ENCODE measurements at places on chromosomes 12 and 14. TPM values are rescaled to one million over a fixed set of nuclear protein-coding genes. Genes with fewer than 3 reads are reported as not detected.

DNA sequence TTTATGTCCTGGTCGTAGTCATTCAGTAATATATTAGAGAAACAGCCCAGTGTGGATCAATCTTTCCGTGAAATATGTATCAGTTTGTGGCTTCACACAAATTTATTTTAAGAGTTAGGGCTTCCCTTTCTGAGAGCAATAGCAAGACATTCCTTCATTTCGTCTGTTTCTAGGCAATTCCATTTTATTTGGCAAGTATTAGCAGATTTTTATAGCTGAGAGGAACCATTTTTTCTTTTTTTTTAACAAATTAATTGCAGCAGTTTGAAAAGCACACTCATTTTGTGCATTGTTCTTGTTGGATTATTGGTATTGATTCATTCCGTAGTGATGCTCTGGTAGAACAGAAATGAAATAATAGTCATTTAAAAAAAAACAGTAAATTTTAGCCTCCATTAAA, 132.9 kb downstream of the SRGAP1 start:
- no peaks in the 10 kb centered on the region for H3K36me3 ChIP-seq
- no peak overlapping the region for H3K4me3 ChIP-seq
- H3K27me3 ChIP-seq = no peaks in the 10 kb centered on the region
- no peak for DNase-seq
- no peak overlapping the region for H3K27ac ChIP-seq

DNA sequence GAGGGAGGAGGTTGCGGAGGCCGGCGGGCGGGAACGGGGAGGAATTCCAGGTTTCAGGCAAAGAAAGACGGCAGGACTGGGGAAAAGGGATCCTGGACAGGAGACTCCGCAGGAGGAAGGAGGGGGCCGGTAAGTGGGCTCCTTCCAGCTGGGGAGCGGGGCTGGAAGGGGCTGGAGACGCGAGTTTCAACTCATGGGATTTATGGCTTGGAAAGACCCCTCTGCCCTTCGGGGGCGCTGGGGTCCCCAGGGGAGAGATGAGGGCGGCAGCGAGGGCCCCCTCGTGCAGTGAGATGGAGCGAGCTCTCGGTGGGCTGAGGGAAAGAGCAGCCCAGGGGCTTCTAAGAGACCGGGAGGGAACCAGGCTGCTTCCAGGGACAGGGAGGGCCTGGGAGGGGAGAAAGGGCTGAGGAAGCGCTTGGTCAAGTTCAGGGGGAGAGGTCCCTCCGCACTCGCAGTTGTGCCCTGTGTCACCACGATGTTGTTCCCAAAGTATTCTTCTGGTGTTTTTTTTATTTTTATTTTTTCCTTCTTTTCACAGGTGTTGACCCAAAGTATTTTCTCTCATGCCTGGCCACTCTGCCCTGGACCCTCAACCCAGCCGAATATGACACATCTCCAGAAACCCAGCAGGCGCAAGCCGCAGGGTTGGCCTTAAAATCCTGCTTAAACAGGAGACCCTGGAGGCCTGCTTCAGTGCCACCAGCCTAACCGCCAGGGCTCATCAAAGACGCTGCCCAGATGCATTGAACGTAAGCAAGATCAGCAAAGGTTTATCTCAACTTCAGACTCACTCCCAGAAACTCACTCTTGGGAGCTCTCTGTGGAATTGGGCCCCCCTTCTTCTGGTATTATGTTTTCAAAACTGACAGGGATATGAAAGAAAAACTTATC, 16.1 kb downstream of the TNFAIP2 start:
- H3K4me1 ChIP-seq = peaks cover 11% of the 10 kb centered on the region
- peaks cover 24% of the 10 kb centered on the region for H3K27me3 ChIP-seq
- no peak for DNase-seq
- peak overlapping the region; percentile 36 for H3K4me3 ChIP-seq
- H3K36me3 ChIP-seq = no peaks in the 10 kb centered on the region

DNA sequence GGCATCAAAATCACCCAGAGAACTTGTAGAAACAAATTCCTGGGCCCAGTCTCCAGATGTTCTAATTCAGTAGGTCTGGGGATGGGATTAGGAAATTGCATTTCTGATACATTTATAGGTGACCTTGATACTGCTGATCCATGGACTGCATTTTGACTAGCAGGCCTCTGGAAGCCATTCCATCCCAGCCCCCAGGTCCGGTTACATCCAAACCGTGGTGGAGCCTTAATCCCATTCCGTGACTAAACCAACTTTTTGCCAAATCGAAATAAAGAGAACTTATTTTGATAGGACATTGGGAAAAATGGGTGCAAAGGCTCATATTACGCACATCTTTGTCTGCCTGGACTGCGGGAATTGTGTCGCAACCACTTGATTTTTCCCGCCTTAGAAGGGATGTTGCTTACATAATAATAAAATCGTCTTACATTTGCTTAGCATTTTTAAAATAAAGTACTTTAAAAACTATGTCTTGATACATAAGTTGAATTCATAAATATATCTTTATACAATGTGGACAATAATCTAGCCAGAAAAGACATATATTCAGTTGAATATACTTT, 5.8 kb upstream of the KCNA5 start:
- DNase-seq = no peak
- no peaks in the 10 kb centered on the region for H3K36me3 ChIP-seq
- peaks cover under 1% of the 10 kb centered on the region for H3K4me1 ChIP-seq
- H3K4me3 ChIP-seq = no peak overlapping the region
- H3K27ac ChIP-seq = no peak overlapping the region

DNA sequence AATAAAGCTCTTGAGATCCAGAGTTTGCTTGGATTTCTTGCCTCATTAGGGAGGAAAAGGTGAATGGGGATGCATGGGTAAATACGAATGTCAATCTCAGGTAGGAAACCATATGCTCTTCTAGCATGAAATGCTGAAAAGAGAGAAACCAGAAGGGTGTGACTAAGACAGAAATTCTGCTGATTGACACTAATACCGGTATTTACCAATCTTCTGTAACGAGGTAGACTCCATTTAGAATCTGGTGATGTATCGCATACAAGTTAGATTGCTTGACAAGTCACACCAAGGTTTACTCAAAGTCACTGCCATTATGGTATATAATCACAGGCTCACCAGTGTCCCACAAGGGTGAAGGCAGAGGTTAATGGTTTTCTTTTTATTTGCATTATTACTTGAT, 337.9 kb downstream of the NRXN3 start:
- no peak for DNase-seq
- H3K27me3 ChIP-seq = no peaks in the 10 kb centered on the region
- no peak overlapping the region for H3K27ac ChIP-seq
- no peak overlapping the region for H3K4me3 ChIP-seq

GRCh38 chr12:89497467-89497866, 27.1 kb downstream of the GALNT4 start:
- H3K4me1 ChIP-seq = no peaks in the 10 kb centered on the region
- DNase-seq = no peak
- H3K27ac ChIP-seq = no peak overlapping the region
- H3K36me3 ChIP-seq = no peaks in the 10 kb centered on the region
- no peak overlapping the region for H3K4me3 ChIP-seq

- no peak overlapping the region for H3K27ac ChIP-seq
- H3K36me3 ChIP-seq = peaks cover 7% of the 10 kb centered on the region
- H3K27me3 ChIP-seq = no peaks in the 10 kb centered on the region
- no peaks in the 10 kb centered on the region for H3K4me1 ChIP-seq
Observed at GRCh38 chr14:31127690-31128089, 79.9 kb downstream of the HECTD1 start.

- H3K4me3 ChIP-seq = no peak overlapping the region
- peaks cover 17% of the 10 kb centered on the region for H3K4me1 ChIP-seq
- no peaks in the 10 kb centered on the region for H3K36me3 ChIP-seq
- DNase-seq = no peak
- H3K27me3 ChIP-seq = no peaks in the 10 kb centered on the region
- H3K27ac ChIP-seq = no peak overlapping the region
Observed at GRCh38 chr12:118063576-118064391, 2.8 kb upstream of the WSB2 start.

- DNase-seq = peak; percentile 63
- no peaks in the 10 kb centered on the region for H3K27me3 ChIP-seq
- peak overlapping the region; percentile 68 for H3K27ac ChIP-seq
- no peaks in the 10 kb centered on the region for H3K36me3 ChIP-seq
- peaks cover 37% of the 10 kb centered on the region for H3K4me1 ChIP-seq
Observed at GRCh38 chr12:39393890-39394289, 49.0 kb downstream of the KIF21A start.

SOCS2 gene
- total RNA-seq = 3.5 TPM

INHBC gene
- total RNA-seq = 0.06 TPM

CLEC1B gene
- not detected for total RNA-seq

TAS2R20 gene
- 6.4 TPM for total RNA-seq

DNA sequence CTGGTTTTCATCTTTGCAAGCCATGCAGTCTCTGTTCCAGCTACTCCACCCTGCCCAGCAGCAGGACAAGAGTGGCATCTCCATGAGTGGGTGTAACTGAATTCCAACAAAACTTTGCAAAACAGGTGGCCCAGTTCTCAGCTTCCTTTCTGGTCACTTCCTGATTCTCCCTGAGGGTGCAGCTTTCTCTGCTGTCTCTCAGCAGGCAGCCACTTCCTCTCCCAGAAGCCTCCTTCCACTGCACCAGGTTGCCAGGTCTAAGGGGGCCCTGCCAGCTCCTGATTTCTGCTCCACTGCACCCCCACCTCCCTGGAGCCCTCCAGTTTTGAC, 341.0 kb upstream of the FKBP4 start:
- peaks cover 14% of the 10 kb centered on the region for H3K4me1 ChIP-seq
- H3K36me3 ChIP-seq = no peaks in the 10 kb centered on the region
- no peak for DNase-seq

OR9K2 gene
- total RNA-seq = not detected

TOGARAM1 gene
- total RNA-seq = 16.2 TPM

DNA sequence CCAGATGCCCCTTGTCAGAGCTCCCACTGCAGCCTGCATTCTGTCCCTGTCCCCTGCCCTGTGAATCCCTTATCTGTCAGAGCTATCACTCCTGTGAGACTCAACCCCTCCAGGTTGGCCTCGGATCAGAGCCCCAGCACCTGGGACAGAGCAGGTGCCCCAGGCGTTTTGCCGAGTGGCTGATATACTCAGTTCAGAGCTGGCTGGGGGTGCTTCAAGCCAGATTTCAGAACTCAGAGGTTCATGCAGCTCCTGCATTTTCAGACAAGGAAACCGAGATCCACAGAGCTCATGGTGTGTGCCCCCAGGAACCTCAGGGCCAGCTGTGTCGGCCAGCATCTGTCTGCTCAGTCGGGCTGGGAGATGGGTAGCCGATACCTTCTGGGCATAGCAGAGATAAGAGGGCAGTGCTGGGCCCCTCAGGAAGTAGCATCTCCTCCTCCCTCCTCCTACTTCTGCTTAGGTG, 228.0 kb upstream of the RTL1 start:
- no peak overlapping the region for H3K4me3 ChIP-seq
- no peaks in the 10 kb centered on the region for H3K36me3 ChIP-seq
- no peaks in the 10 kb centered on the region for H3K4me1 ChIP-seq
- H3K27me3 ChIP-seq = peaks cover 3% of the 10 kb centered on the region

- no peaks in the 10 kb centered on the region for H3K27me3 ChIP-seq
- H3K4me3 ChIP-seq = no peak within 1 kb of the TSS
- no peak within 1 kb of the TSS for H3K27ac ChIP-seq
- no peaks in the 10 kb centered on the region for H3K4me1 ChIP-seq
Observed at GRCh38 chr12:52795694-52796428, at the start of gene KRT3. Gene KRT3, minus strand, starts transcription at chr12:52796117. Its CDS starts 75 bp downstream, at chr12:52796042.

ITGA7 gene
- total RNA-seq = 43.4 TPM

GRCh38 chr14:96251656-96252155, 4.3 kb upstream of the BDKRB1 start:
- H3K4me1 ChIP-seq = no peaks in the 10 kb centered on the region
- no peak for DNase-seq
- no peak overlapping the region for H3K27ac ChIP-seq
- no peak overlapping the region for H3K4me3 ChIP-seq
- H3K36me3 ChIP-seq = no peaks in the 10 kb centered on the region

GRCh38 chr12:124359671-124360581, 65.0 kb downstream of the RFLNA start:
- no peak overlapping the region for H3K4me3 ChIP-seq
- H3K4me1 ChIP-seq = no peaks in the 10 kb centered on the region
- H3K36me3 ChIP-seq = no peaks in the 10 kb centered on the region
- no peak for DNase-seq

DNA sequence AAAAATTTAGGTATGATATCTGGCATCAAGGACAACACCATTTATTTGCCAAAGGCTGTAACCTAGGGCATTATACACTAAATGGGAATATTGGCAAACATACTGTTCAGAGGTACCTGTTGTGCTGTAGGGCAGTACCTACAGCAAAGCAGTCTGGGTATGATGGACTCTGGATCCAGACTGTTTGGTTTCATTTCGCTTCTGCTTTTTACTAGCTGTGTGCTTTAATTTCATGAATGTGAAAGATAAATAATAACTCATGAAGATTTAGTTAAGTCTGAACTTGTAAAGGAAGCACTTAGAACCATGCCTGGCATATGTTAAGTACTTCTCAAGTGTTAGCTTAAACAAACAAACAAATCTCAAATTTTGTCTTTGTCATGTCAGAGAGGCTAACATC, 17.7 kb upstream of the SLC38A2 start:
- peaks cover 36% of the 10 kb centered on the region for H3K4me1 ChIP-seq
- no peaks in the 10 kb centered on the region for H3K36me3 ChIP-seq
- DNase-seq = no peak

- peak overlapping the region; percentile 50 for H3K27ac ChIP-seq
- H3K36me3 ChIP-seq = no peaks in the 10 kb centered on the region
- H3K27me3 ChIP-seq = no peaks in the 10 kb centered on the region
- DNase-seq = peak; percentile 43
- H3K4me1 ChIP-seq = peaks cover 29% of the 10 kb centered on the region
Observed at GRCh38 chr12:541676-542324, 82.1 kb downstream of the B4GALNT3 start.

ACRBP gene
- total RNA-seq = 2.7 TPM

DNA sequence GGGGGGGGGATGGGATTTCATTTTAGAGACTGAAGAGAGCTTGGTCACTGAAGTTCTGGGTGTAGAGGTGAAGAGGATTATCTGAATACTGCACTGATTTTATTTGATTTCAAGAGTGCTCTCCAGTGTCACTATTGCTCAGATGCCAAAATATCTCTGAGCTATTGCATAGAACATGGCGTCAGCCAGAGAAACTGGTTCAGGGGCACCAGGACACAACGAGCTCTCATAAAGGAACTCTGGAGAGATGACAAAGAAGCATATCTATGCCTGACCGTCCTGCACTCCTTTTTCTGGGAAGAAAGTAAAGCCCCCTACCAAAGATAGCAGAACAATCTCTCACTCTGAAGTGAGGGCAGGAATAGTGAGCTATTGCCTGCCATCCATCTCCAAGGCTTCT, 2.0 kb downstream of the SLC7A8 start:
- H3K27ac ChIP-seq = no peak overlapping the region
- H3K4me1 ChIP-seq = peaks cover 24% of the 10 kb centered on the region
- no peaks in the 10 kb centered on the region for H3K36me3 ChIP-seq

GRCh38 chr14:51473808-51474565, 177.7 kb upstream of the FRMD6 start:
- no peaks in the 10 kb centered on the region for H3K27me3 ChIP-seq
- no peak overlapping the region for H3K4me3 ChIP-seq
- H3K4me1 ChIP-seq = peaks cover 4% of the 10 kb centered on the region
- DNase-seq = no peak

DNA sequence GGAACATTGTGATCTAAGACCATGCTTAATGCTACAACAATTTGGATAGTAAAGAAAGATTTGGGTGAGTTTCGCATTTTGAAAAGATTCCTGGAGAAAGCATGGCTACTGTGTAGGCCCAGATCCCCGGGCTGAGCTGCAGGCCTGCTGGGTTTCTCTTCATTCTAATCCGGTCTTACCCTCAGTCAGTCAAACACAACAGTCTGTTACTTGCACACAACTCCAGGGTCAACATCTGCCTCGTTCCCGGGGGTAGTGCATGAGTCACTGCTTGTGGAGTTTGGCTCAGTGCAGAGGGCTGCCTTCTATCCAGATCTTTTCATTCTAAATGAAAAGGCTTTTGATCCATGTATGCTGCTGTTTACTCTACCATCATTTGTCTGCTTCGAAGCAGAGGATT, 60.4 kb upstream of the SEL1L start:
- DNase-seq = peak; percentile 64
- peaks cover 20% of the 10 kb centered on the region for H3K4me1 ChIP-seq
- H3K27ac ChIP-seq = no peak overlapping the region
- H3K36me3 ChIP-seq = no peaks in the 10 kb centered on the region
- H3K4me3 ChIP-seq = no peak overlapping the region

All from neural progenitor cell (in vitro differentiated cells).